ENCODE measurements at places on chromosomes 4 and X.
A peak's percentile ranks its signal among the peaks of the same experiment; 100 is the strongest.

- no peak for DNase-seq
Observed at GRCh38 chrX:79107891-79108718, 36.4 kb upstream of the GPR174 start.

GRCh38 chrX:122113376-122113775 is 1066.0 kb downstream of the GLUD2 start:
- no peak for DNase-seq

GRCh38 chr4:183873409-183874185 is 31.5 kb upstream of the STOX2 start:
- no peak for DNase-seq

GRCh38 chr4:15186149-15186548 is 183.9 kb downstream of the CPEB2 start:
- no peak for DNase-seq

DNA sequence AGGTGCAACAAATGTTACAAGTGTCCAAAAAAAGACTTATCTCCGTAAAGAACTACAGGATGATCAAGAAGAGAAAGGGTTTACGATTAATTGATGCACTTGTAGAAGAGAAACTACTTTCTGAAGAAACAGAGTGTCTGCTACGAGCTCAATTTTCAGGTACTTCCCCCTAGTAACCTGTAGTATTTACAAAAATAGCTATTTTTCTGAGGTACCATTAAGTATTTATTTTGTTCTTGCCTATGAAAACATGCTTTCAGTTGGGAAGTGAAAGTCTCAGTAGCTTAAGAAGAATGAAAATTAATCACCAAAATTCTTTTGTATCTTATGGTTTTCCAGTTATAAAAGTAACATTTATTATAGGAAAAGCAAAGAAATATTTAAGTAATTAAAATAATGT is 5.9 kb downstream of the THAP9 start:
- DNase-seq: no peak

DNA sequence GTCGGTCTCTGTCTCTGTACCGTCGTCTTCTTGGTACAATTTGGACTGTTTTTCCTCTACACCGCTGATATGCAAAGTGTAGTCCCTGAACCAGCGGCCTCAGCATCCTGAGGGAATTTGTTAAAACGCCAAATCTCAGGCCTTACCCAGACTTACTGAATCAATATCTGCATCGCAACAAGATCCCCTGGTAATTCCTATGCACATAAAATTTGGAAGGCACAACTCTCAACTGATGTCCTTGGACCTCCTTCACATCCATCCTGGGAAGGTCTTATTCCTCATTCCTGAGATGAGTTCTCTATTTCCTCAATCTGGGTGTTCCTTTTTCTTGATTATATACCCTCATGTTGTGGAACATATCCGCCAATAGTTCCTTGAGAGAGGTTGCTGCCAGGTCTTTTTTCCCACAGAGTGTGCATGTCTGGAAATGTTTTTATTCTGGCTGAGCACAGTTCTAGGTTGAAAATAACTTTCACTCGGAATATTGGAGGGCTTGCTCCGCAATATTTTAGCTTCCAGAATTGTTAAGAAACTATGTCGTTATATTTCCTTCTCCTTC is 738 bp upstream of the HPF1 start:
- DNase-seq: no peak

GRCh38 chrX:120334151-120334550 is 22.9 kb upstream of the TMEM255A start:
- DNase-seq: no peak

DNA sequence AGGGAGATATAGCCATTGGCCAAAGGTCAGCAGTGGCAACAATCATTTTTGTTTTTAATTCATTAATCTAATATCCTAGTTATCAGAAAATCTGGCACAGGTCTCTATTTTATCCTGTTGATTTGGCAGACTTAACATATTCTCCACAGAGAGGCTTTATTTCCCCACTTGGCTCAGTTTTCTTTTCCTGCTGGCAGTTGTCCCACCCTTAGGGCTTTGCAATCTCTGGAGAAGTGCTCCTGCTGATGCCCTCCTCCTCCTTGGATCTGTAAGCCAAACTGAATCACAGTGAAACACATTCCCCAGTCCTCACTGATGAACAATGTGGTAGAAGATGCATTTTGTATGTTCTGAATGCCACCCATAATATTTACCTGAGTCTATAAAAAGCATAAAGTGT is 889.7 kb downstream of the PDHA2 start:
- no peak for DNase-seq

DNA sequence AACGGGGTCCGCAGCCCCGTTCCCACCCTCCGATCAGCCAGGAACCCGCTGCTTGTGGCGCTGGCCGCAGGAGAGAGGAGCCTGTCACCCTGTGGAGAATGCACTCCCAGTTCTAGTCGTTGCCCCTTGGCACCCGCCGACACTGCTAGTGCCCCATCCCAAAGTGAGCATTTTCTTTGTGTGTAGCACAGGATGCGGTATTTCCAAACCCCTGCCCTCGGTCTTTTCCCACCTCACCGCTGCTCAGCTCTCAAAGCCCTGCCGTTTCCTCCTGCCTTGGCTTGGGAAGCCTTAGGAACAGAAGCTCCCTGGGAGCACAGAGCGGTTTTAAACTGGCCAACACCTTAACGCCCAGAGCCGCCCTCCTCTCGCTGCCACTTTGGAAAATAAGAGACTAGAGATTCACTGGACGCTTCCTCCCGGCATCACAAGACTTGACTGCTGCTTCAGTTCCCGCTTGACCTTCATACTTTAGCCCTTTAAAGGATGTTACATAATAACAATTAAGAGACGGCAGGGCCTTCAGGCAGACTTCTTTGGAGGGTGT is 772 bp downstream of the CYP4V2 start:
- no peak for DNase-seq

- DNase-seq: peak; percentile 63
Observed at GRCh38 chr4:38967260-38968095, 64.7 kb downstream of the TMEM156 start.

- no peak for DNase-seq
Observed at GRCh38 chrX:8984231-8984630, 49.7 kb downstream of the FAM9B start.

Data from HFF-Myc (cell line).